NCI-H1930 (cell line): ENCODE measurements at places on chromosomes 12 and 14.

DNA sequence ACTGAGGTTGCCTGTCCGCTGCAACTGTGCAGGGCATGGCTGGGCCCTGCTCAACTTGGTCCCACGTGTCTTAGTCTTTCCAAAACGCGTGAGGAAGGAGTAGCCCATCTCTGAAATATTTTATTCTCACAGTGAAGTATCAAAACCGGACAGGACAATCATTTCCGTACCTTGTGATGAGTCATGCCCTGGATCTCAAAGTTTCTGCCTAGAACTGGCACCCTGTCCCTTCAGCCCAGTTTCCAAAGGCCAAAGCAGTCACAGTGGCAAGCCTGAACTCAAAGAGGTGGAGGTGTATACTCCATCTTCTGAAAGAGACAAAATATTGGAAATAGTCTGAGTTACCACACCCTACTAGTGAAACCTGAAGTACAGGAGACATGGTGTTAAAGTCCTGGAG is 28.5 kb upstream of the SRGAP1 start:
- no peak for DNase-seq

DNA sequence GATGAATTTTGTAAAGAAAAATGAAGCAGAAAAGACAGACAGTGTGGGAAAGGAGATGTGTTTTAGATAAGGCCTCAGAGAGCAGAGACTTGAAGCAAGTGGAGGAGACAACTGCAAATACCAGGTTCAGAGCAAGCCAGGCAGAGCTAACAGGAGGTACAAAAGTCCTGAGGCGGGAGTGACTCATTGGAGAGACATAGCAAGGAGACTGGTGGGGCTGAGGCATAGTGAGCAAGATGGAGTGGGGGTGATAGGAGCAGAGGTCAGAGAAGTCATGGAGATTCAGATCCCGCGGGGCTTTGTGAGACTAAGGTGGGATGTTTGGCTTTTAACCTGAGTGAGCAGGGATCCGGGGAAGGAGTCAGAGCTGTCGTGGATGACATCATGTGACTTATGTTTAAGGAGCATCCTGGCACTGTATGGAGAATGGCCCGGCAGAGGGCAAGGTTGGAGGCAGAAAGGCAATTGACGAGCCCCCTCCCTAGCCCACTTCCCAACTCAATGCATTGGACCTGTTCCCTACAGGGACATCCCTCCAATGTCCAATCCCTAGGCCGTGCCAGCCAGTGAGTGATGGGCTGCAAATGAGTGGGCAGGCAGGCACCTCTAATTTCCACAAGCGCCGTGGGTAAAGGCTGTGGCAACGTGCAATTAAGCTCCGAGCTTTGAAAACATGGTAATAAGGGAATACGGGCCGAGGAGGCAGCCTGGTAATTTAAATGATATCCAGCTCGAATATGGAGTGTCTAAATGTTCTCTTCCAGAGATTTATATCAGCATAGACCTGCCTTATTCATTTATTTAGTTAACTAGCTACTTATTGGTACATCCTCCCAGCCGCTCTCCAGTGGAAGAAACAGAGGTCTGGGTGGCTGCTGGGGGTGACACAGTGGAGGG is 206.8 kb upstream of the LHX5 start:
- DNase-seq: no peak

GRCh38 chr12:25723336-25723735 is 170.3 kb upstream of the LMNTD1 start:
- no peak for DNase-seq

GRCh38 chr12:68097386-68097785 is 62.2 kb downstream of the IFNG start:
- no peak for DNase-seq

- no peak for DNase-seq
Observed at GRCh38 chr14:35696575-35696974, 112.5 kb downstream of the RALGAPA1 start.

- DNase-seq: no peak
Observed at GRCh38 chr12:9163392-9163791, 44.8 kb downstream of the PZP start.

DNA sequence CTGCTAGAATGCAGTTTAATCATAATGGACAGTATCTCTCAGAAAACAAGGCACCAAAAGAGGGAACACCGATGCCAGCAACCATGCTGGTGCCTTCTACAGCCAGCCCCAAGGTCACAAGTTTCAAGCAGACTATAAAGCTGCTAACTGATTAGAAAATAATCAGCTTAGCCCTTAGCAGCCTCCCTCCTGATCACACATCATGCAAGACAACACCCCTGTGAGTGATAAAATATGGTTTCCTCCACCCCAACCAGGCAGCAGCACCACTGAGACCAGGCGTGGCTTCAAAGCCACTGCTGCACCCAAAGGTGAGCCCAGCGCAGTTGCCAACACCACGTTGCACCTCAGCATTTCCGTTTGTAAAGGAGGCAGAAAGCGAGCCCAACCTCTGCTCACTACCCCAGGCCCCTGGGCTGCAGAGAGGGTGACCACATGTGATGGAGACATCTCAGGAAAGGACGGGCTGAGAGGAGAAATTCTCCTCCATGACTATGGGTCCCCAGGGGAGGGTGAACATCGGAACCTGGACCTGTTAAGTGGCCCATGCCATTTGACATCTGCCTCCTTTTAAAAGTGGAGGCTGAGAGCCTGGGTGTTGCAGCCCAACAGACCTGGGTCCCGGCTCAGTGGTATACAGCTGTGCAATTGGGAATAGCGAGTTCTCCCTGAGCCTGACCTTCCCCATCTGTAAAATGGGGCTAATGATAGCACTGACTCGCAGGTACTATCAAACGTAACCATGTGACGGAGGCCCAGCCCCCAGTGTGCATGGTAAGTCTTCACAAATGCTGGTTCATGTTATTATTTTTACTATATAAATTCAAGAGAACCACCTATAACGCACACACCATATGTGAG is 11.5 kb downstream of the ZFP36L1 start:
- no peak for DNase-seq

- DNase-seq: no peak
Observed at GRCh38 chr12:119694111-119694510, 26.2 kb downstream of the PRKAB1 start.

- DNase-seq: no peak
Observed at GRCh38 chr12:80484746-80485145, 40.7 kb downstream of the PTPRQ start.

DNA sequence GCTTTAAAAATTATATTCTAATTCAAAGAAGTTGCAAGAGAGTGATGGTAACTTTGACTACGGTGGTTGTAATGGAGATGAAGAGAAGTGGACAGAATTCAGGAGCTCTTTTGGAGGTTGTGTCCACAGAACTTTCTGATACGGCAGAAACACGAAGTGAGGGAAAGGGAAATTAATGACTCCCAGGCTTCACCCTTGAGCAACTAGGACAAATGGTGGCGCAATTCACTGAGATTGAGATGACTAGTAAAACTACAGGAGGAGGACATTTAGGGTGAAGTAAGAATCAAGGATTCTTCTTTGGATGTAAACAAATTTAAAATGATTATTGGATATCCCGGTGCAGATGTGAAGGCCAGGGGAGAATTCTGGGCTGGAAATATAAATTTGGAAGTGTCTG is 212.6 kb downstream of the PTPRO start:
- DNase-seq: no peak

GRCh38 chr12:29427964-29428363 is 47.0 kb upstream of the ERGIC2 start:
- no peak for DNase-seq

GRCh38 chr14:76941946-76942805 is 86.3 kb downstream of the IRF2BPL start:
- DNase-seq: no peak

- no peak for DNase-seq
Observed at GRCh38 chr12:27999521-27999920, 27.0 kb upstream of the PTHLH start.

DNA sequence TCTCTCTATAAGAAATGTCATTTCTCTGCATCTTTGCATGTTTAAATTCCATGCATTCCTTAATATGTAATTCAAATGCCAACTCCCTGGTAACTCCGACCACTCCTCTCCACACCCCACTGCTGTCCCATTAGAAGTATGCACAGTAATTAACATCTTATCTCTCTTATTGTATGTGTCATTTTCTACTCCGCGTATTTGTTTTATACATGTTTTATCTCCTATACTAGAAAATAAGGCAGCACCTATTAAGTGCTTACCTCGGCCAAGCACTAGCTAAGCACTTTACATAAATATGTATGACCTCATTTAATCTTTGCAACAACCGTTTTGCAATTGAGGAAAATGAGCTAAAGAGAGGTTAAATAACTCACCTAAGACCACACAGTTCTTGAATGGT is 469.8 kb downstream of the BCAT1 start:
- DNase-seq: no peak

GRCh38 chr14:104724981-104725771 is 1.1 kb downstream of the ADSS1 start:
- no peak for DNase-seq

DNA sequence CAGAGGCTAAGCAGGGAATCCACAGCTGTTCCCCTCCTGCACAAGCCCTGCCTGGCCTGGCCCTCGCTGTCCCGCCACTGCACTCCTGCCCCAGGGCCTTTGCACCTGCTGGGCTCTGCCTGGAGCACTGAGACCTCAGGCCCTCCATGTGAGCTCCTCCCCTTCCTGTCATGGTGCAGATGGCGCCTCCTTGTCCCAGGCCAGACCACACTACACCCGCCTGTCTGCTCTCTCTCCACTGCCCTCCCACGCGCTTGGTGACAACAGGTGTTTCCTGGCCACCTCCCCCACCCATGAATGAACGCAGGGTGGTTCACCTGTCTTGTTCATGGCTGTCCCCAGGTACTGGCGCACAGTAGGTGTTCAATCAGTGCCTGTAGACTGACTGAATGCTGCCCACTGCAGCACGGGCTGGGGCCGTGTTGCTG is 82.9 kb downstream of the NCOR2 start:
- no peak for DNase-seq

- DNase-seq: no peak
Observed at GRCh38 chr12:2466211-2466610, 328.6 kb upstream of the FKBP4 start.

- no peak for DNase-seq
Observed at GRCh38 chr14:59240356-59240755, 51.9 kb downstream of the DAAM1 start.

DNA sequence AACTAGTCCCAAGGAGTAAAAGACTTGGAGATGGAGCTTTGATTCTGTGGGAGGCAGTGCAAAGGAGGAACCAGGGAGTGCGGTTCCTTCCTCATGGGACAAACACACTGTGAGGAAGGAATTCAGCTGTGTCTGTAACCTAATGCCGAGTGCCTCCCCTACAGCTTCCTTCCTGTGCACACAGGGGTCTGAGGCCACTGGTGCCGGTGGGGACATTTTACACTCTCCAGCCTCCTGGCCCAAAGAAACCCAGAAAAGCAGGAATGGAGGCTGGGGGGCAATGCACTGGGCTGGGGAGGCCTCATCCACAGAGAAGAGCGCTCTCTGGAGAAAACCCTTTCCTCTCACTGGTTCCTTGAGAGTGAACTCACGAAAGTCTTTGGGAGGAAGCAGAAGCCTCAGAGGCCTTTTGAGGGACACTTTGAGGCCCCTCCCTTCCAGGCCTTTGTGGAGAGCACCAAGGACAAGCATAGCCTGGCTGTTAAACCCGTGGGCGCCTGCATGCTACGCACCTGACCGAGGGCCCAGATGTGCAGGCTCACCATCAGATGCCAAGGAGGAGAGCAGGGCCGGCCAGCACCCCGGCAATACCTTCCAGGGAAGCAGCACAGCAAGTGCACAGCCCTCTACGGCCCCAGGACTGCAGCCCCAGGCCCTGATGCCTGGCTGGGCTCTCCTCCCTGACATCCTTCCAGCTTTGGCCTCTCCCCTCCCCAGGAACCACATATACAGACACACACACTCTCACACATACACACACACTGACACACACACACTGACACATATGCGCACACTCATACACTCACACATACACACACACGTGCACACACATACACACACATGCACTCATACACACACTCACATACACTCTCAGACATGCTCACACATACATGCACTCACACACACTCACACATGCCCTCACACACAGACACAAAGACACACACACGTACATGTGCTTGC is 52.0 kb downstream of the NFKBIA start:
- no peak for DNase-seq

DNA sequence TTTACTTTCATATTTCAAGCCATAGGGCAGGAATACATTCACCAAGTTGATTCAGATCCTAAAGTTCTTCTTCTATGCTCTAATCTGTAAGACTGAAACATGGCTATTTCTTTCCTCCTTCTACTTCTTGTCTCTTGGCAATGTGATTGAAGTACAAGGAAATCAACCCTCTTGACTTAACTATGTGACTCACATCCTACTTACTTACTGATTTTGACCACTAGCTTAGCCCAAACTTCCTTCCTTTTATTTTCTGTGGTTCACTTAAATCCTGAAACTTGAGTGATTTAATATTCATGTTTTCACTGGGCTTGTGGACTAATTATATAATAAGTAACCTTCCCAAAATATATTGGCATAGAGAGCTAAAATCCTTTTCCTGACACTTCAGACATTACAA is 111.2 kb upstream of the NOVA1 start:
- DNase-seq: no peak

DNA sequence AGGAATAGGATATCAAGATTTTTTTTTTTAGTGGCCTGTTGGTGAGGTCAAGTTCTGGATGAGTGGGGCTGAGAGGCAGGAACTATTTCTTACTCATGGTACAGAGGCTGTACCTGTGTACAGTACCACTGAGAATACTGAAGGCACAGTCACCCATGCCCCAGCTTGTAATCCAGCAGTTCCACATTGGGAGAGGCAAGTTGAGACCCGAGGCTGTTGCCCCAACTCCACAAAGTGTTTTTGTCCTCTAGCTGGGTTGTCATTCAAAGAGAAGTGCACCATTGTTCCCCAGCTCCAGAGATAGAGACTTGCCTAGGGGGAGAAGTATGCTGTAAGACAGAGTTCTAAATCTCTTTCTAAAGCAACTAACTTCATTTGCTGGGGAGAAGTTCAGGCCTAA is 38.7 kb downstream of the ARID2 start:
- no peak for DNase-seq

GRCh38 chr12:30450226-30450625 is 245.4 kb downstream of the IPO8 start:
- no peak for DNase-seq

- peak; percentile 83 for DNase-seq
Observed at GRCh38 chr12:4857472-4858291, 52.0 kb upstream of the KCNA1 start.

GRCh38 chr14:99441157-99441870 is 39.3 kb downstream of the SETD3 start:
- no peak for DNase-seq

- no peak for DNase-seq
Observed at GRCh38 chr12:52235001-52235764, 2.1 kb downstream of the KRT7 start.

DNA sequence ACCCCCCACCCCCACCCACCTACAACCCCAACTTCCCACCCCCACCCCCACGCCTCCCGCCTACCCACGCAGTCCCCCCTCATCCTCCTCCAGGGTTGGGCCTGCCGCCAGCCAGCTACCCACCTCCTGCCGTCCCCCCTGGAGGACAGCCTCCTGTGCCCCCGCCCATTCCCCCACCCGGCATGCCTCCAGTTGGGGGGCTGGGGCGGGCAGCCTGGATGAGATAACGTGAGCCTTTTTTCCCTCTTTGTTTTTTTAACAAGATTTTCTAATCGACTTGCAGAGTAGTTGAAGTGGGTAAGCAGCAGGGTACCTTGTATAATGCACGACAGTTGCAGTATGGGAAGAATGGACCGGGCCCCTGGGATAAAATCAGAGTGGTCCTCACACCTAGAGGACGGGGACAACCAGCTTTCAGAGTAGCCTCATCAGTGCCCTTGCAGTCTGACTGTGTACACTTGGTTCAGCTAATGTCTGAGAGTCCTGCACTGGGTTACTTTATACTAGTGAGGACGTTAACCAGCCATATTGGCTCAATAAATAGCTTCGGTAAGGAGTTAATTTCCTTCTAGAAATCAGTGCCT is 29.4 kb downstream of the CCNK start:
- no peak for DNase-seq
